ENCODE measurements at places on chromosomes 13 and 19.

DNA sequence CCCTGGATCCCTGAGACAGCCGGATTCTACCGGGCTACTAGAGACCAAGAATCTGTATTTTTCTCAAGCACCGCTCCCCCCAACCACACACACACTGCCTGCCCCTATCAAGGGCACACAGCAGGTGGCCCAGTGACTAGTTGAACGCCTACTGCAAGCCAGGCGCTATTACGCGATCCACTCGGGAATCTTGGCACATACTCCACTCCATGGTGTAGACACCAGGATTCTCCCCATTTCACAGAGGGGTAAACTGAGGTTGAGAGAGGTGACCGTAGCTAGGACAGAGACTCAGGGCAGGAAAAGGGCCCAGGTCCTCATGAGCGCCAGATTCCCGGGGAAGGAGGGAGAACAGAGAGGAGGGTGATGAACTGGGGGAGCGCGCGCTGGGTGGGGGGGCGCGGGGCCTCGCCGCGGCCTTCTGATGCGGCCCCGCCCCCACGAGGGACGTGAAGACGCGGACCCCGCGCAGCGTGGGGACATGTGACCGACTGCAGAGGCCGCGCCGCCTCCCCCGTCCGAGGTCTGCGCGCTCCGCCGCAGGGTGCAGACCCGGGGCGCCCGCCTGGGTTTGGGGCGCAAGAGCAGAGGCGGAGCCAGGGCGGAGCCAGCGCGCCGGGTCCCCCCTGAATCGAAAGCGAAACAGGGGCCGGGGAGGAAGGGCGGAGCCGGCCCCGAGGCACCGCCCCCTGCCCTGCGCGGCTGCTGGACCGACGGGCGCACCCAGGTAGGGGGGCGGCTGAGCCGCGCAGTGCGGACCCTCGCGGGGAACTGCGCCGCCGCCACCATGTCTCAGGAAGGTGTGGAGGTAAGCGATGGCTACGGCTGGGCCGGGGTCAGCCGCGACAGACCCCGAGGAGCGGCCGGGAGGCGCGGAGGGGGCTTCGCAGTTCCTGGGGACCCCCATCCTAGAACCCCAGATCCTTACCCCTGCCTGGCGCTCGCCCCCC, at the start of gene SHFL:
Gene SHFL, plus strand, starts transcription at position 677 of the 950 bp plus-strand sequence. Its CDS starts 111 bp downstream, at position 788.
- DNase-seq = peak; percentile 74

DNA sequence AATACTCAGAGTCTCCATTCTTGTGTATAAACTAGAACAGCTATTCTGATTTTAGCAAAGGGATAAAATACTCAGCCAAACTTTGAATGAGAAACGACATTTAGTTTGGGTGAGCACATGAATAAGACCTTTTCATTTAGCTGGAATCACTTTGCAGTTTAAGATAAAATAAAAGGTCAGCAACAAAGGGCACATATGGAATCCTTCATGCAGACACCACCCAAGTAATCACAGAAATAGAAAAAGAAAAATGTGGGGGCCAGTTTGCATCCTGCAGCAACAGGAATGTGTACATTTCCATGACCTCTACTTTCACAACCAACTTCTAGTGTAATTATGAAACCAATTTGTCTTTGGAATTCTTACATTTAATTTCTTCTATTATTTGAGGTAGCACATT, 1637.4 kb downstream of the PCDH9 start:
- no peak for DNase-seq

DNA sequence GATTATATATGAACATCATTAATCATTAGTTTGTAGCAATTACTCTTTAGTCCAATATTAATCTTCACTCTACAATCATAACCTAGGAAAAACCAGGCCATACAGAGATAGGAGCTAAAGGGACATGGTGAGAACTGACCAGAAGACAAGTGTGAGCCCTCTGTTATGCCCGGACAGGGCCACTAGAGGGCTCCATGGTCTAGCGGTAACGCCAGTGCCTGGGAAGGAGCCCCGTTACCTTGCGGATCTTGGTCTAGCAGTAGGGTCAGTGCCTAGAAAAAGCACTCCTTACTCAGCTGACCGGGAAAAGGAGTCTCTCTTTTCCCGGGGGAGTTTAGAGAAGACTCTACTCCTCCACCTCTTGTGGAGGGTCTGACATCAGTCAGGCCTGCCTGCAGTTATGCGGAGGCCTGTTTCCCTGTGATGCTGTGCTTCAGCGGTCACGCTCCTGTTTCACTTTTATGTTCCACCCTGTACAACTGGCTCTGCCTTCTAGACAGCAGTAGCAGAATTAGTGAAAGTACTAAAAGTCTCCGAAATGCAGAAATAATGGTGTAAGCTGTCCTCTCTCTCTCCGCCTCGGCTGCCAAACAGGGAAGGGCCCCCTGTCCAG, 13.8 kb downstream of the OR7D4 start:
- DNase-seq = peak; percentile 51

DNA sequence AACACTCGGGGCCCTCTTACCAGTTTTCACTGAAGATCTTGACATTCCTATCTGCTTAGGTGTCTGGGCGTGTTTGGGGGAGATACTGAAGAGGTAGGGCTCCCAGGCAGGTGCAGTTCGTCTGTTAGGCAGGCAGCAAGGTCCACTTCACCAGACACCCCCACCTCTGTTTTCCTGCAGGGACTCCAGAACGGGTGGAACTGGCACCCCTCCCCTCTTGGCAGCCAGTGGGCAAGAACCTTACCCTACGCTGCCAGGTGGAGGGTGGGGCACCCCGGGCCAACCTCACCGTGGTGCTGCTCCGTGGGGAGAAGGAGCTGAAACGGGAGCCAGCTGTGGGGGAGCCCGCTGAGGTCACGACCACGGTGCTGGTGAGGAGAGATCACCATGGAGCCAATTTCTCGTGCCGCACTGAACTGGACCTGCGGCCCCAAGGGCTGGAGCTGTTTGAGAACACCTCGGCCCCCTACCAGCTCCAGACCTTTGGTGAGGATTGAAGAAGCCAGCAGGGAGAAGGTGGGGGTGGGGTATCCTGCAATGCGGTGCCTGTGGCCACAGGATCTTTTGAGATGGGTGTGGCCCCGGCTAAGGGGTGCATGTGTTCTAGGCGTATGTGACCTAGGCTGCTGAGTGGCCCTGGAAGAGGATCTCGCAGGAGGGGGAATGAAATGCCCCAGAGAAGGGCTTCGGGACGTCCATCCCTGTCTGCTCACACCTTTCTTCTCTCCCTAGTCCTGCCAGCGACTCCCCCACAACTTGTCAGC, 3.3 kb upstream of the ICAM4 start:
- no peak for DNase-seq

- DNase-seq = no peak
Measured at GRCh38 chr13:80881942-80882445, 541.1 kb upstream of the SPRY2 start.

DNA sequence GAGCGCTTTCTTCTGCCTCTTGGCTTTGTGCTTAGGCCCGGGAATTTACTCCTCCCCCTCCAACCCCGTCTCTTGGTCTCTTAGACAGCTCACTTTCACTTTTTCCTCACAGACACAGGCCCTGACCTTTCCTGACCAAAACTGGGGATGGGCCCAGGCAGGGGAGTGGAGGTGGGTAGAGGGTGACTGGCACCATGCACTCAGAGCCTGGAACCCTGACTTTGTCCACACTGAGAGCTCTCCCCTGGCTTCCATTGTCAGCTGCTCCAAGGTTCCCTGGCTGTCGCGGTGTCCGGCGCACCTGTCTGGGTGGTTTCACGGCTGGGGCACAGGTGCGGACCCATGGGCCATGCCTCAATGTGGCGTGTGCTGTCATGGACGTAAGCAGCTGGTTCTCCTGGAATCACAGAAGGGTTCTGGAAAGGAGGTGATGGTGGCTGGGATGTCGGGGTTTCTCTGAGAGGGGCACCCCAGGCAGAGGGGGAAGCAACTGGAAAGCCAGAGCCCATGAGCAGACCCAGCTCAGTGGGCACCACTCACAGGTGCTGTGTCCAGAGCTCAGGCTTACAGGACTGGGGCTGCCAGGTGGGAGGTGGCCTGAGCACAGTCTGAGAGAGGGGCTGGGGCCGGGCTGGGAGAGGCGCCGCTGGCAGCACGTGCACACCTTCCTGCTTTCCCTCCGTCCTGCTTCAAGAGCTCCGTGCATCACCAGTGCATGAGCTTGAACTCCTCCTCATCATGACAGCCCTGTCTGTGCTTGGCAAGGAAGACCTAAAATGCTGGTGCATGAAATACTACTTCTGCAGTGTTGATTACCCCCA, 28.0 kb upstream of the C1QTNF9 start:
- no peak for DNase-seq

GRCh38 chr13:105948143-105948542, 587.3 kb downstream of the EFNB2 start:
- DNase-seq = no peak

DNA sequence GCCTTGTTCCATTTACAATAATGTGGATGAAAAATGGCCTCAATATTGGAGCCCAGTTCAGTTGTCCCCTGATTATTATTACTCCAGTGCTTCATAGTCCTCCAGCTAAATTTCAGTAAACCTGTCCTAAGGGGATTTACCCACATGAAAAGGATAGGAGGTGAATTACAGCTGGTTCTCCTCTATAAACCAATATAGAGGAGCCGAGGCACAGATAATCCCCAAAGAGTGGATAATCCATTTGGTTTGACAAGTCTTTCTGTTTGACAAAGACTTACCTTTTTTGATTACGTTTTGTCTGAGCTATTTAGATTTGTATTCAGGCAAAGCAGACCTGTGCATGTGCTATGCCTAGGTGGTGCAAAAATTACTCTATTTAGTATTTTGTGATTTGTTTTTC, 2.7 kb downstream of the CNMD start:
- no peak for DNase-seq

DNA sequence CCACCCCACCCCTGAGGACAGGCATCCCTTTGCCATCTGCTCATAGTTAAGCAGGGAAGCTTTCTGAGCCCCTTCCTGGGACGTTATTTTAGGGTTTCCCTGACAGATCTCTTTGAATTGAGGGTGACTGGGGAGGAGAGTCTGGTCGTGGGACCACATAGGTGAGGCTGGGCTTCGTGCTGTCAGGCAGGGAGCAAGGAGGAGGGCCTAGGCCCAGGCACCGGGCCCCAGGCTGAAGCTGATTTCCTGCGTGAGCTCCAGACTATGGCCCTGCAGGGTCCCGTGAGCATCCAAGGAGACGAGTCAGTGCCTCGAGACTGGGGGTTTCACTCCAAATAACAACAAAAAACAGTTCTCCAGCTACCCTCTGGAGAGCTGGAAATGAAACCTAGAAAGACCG, 60.4 kb downstream of the MYO9B start:
- DNase-seq = no peak

- DNase-seq = no peak
Measured at GRCh38 chr19:31596751-31597150, 247.5 kb upstream of the TSHZ3 start.

DNA sequence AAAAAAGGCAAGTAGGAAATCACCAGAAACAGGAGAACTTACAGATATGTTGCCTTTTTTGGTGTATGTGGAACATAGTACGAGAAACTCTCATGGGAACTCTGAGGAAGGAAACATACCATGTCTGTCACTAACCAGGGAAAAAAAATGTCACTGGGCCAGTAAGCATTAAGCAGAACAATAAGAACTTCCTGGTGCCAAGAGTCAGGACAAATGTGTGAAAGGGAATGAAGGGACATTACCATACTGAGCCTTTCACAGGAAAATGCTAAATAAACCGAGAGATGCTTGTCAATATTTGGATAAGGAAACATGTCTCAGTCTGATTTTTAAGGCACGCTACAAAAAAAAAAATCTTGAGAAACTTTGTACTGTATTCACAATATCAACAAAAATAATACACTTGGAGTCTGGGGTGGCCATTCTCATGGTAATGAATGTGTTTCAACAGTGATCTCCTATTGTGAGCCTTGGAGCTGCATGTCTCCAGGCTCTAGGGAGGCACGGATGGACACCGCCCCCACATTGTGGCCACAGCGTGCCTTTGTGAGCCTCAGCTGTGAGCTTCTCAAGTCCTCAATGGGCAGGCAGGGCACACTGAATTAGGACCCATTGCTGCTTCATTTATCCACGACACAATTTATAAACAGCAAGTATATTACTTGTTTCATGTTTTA, 113.0 kb upstream of the ARGLU1 start:
- no peak for DNase-seq

DNA sequence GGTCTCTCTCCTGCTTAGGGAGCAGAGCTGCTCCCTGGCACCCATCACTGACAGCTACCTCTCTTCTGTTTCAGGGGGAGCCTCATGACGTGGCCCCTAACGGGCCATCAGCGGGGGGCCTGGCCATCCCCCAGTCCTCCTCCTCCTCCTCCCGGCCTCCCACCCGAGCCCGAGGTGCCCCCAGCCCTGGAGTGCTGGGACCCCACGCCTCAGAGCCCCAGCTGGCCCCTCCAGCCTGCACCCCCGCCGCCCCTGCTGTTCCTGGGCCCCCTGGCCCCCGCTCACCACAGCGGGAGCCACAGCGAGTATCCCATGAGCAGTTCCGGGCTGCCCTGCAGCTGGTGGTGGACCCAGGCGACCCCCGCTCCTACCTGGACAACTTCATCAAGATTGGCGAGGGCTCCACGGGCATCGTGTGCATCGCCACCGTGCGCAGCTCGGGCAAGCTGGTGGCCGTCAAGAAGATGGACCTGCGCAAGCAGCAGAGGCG, 23.2 kb upstream of the NCCRP1 start:
- no peak for DNase-seq

- DNase-seq = no peak
Measured at GRCh38 chr13:61142506-61142905, 273.1 kb downstream of the PCDH20 start.

DNA sequence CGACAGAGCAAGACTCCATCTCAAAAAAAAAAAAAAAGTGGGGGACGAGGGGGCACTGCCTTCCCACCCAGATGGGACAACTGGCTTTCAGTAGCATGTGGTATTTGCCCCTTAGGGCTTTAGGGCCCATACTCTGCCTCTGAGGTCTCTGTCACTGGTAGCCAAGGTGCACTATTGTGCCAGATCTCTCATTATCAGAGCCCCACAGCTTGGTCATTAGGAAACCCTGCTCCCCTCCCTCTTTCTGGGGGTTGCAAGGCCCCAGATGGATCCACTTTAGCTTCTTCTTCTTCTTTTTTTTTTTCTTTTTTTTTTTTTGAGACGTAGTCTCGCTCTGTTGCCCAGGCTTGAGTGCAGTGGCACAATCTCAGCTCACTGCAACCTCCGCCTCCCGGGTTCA, 11.2 kb upstream of the ZNF358 start:
- no peak for DNase-seq

- DNase-seq = no peak
Measured at GRCh38 chr19:28475525-28475924, 737.4 kb downstream of the UQCRFS1 start.

GRCh38 chr13:20389696-20390525, 135.7 kb downstream of the CRYL1 start:
- no peak for DNase-seq

All from stimulated activated naive CD4-positive, alpha-beta T cell treated with Interleukin-2 at 50 U/mL for 16 hours (primary cell).